Brain (organoid and tissue), 16 donors: ENCODE measurements at places on chromosomes 6 and 20. TPM values are rescaled to one million over a fixed set of nuclear protein-coding genes. Genes with fewer than 3 reads are reported as not detected.

TIAM2 gene
- 10.6 TPM for polyA plus RNA-seq

NOTCH4 gene
- 30.2 TPM for polyA plus RNA-seq

PTPRK gene
- polyA plus RNA-seq: 22.2 TPM

FAM83C gene
- polyA plus RNA-seq: not detected

DNA sequence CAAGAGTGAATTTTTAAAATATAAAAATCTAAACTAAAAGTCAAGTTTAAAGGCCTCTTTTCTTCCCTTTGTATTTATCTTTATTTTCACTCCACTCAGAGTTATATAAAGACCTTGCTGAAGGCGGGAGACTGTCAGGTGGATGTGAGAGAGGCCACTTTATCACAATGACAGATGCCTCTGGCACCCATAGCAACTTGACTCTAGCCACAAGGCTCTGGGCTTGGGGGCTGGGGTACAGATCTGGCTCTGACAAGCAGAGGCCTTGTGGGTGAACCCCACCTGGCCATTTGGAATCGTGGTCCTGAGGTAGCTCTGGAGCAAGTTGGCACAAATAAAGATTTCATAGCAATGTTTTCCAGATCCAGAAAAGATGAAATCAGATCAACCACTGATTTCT, 417.2 kb downstream of the RFPL4B start:
- DNase-seq: no peak

GRCh38 chr6:37039958-37040357, 34.5 kb downstream of the FGD2 start:
- DNase-seq: no peak

DNA sequence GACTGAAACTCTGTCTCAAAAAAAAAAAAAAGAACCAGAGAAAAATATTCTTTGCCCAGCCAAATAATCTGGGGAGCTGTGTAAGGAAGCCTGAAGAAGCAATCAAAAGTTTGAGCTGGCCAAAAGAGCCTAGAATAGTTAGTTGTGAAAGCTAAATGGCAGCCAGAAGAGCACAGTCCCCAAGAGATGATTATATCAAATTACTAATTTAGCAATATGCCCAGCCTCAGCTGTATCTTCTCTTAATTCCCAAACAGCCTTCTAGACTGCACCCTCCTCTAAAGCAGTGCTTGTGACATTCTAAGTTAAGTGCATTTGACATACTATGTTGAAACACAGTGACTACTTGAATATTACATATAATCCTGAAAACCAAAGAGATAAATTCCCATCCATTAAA, 38.9 kb downstream of the CDK19 start:
- DNase-seq: no peak
